Suprapubic skin (tissue), 4 donors: ENCODE measurements at places on chromosomes 16 and 17. TPM values are rescaled to one million over a fixed set of nuclear protein-coding genes. Genes with fewer than 3 reads are reported as not detected.

- no peak for DNase-seq
Measured at GRCh38 chr16:81149614-81150013, 53.4 kb upstream of the GCSH start.

GRCh38 chr17:55931446-55931845, 180.6 kb downstream of the PCTP start:
- no peak for DNase-seq

GRCh38 chr17:56919717-56920116, 5.9 kb upstream of the TRIM25 start:
- DNase-seq = no peak

Gene KCTD19
- total RNA-seq = 0.25 TPM

- DNase-seq = peak; percentile 83
Measured at GRCh38 chr17:2090804-2091534, 36.1 kb downstream of the HIC1 start.

DNA sequence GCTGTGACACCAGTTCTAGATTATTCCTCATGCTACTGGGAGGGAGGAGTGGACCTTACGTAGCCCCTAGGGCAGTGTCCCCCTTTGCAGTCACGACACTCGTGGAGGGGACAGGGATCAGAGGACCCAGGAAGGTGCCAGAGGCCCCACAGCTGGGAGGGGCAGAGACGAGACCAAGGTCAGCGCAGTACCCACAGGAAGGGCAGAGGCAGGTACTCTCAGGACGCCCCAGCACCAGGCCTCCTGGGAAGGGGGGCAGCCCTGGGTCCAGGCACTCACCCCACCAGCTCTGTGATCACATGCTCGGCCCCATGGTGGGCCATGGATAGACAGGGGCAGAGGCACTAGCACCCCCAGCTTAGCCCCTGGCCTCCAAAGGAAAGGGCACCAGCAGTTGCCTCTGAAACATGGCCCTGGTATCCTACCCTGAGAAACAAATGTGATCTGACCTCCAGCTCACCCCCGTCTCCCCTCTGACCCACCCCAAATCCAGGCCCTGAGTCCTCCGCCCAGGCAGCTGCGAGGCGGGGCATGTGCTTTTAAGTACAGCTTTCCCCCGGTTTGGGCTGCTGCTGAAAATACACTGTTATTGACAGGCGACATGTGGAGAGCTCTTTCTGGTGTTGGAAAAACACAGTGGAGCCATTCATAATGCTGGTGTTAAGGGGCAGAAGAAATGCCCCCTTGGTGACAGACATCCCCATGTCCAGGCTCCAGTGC, 361.9 kb downstream of the C16orf95 start:
- no peak for DNase-seq

DNA sequence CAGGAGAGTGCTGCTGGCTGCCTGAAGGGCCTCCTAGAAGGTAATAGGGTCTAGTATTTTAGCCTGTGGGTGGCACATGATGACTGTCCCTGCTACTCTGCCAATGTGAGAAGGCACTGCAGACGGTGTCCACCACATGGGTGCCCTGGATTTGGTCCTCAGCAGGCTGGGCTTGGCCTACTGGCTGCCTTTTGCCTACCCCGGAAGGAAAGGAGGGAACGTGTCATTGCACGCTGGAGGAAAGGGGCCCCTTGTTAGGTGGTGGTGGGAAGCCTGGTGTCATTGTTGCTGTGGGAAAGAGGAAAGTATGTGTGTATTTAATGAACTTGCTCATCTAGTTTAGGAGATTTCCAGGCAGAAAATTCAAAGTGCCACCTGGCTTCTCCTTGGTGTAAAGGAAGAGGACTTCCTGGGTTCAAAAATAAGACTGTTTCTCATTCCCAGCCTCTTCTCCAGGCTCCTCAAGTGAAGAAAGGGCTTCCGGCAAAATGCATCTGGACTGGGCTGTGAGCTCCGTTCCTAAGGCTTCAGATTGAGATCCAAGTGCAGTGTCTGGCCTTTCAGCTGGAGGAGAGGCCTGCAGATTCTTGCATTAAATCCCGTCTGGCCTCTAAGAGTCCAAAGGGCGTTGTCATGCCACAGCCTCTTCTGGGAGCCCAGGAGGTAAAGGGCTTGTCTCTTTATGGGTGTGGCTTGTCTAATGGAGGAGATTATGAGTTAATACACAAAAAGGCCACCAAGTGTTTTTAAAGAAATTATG, 55.1 kb downstream of the RPTOR start:
- DNase-seq = no peak

DNA sequence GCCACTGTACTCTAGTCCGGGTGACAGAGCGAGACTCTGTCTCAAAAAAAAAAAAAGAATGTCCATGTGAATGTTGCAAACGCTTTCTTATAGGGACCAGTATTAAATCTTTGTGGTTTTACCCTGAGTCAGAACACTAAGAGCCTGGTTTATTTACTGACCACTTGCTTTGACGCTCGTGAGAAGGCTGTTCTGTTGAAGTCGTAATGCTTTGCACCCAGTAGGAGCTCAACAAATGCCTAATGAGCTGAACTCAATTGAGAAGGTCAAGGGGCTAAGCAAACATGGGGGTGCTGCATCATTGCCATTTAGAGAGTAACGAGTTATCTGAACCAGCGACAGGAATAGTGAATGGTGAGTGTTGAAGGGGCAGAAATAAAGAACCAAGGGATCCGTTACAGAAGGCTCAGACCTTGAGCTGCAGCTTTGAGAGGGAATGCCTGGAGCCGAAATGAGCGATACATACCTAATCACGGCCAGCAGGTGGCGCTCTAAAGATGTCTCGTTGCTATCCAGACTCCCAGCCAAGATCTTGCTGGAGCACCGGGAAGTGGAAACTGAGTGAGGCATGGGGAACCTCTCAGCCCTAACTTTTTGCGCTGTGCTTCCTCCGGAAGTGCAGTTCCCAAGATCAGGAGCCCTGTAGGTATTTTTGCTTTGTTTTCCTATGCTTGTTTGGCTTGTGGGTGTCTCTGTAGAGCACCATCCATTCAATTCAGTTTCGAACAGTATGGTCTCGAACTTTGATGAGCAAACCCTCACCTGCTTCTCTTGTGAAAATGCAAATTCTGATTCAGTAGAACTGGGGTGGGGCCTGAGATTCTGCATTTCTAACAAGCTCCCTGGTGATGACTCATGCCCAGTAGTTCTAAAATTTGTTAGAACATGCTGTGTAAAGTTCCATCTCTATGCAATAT, 12.6 kb upstream of the RNF222 start:
- DNase-seq = peak; percentile 90
